ENCODE measurements at places on chromosomes 1 and 21. TPM values are rescaled to one million over a fixed set of nuclear protein-coding genes. Genes with fewer than 3 reads are reported as not detected.

DNA sequence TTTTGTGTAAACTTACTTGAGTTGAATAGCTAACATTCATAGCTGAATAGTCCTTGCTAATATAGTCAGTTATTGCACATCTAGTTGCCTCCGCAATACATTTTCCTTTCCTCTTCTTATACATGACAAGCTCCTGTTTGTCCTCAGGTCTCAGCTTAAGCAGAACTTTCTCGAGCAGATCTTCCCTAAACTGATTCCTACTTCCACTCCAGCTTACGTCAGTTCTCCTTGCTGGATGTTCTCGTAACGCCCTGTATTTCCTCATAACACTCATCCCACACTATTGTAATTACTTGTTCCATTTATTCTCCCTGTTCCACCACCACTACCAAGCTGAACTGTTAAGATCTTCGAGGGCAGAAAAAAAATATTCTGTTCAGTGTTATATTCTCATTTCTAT is 15.1 kb upstream of the OMA1 start:
- no peak for DNase-seq
- H3K36me3 ChIP-seq: no peaks in the 10 kb centered on the region
- H3K27ac ChIP-seq: no peak overlapping the region
- no peaks in the 10 kb centered on the region for H3K4me1 ChIP-seq
- no peak overlapping the region for H3K4me3 ChIP-seq
- no peaks in the 10 kb centered on the region for H3K27me3 ChIP-seq

DNA sequence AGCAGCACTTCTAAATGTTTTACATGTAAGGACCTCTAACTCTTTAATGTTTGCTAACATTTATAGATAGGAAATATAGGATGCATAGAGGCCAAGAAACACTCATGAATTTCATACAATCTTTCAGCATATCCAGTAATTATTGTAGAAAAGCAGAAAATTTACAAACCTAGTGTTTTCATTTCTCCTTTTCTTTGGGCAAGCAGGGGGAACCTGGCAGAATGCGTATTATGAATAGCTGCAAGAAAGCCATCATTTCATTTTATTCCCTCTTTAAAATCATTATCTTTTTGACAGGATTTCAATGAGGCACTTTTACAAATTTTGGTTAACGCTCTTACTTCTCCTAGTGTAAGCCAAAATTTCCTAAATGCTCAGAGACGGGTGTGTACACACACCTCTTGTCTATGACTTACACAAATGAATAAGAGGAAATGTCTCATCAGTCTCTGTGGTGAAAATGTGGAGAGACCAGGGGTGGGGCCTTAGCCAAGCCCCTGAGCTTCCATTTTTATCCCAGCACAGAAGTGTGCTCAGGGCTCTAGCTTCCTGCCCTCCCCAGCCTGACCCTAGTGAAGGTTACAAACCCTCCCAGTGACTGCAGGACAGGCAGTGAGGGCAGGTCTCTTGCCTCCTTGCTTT is 91.6 kb downstream of the LRRC8C start:
- H3K27me3 ChIP-seq: no peaks in the 10 kb centered on the region
- H3K4me1 ChIP-seq: no peaks in the 10 kb centered on the region
- H3K4me3 ChIP-seq: no peak overlapping the region
- no peaks in the 10 kb centered on the region for H3K36me3 ChIP-seq

GRCh38 chr1:232596666-232597303 is 33.1 kb downstream of the SIPA1L2 start:
- H3K4me3 ChIP-seq: no peak overlapping the region
- no peaks in the 10 kb centered on the region for H3K4me1 ChIP-seq
- DNase-seq: no peak
- H3K36me3 ChIP-seq: no peaks in the 10 kb centered on the region

DNA sequence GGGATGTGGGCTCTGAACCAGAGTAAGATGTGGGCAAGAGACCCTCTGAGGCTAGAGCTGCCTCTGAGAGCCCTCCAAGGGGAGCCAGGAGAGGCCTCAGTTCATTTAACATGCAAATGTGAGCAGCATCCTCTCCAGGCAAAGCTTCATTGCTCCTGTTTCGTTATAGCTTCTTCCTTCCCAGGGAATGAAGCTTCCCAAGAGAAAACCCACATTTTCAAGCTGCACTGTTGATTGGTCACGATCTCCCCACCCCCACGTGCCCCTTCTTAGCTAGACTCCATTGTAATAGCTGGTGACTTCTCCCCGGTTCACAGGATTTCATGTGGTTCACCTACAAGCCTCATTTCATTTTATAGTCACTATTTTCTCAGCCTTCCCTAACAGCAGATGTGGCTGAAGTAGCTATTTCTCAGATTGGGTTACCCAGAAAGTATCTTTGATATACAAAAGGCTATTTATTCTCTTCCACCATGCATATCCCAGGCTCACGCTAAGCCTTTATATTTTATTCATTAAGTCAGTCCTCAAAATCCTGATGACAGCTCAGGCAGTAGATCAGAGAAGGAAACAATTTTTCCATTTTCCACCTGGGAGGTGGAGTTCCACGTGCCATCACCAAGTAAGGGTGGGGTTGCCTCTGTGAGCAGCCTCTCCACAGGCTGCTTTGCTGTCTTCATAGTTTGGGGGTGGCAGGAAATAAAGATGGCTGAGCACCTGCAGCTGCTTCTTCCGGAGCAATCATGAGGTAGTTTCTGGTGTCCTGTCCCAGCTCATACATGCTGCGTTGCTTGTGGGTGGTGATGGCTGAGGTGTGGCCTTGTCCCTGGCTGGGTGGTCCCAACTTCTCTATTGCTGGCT is 178.3 kb upstream of the RAB4A start:
- no peak overlapping the region for H3K27ac ChIP-seq
- H3K27me3 ChIP-seq: no peaks in the 10 kb centered on the region
- no peak overlapping the region for H3K4me3 ChIP-seq
- no peaks in the 10 kb centered on the region for H3K36me3 ChIP-seq

GRCh38 chr1:115453666-115454065 is 115.6 kb upstream of the NGF start:
- H3K4me3 ChIP-seq: no peak overlapping the region
- H3K36me3 ChIP-seq: no peaks in the 10 kb centered on the region
- H3K4me1 ChIP-seq: no peaks in the 10 kb centered on the region

- no peaks in the 10 kb centered on the region for H3K4me1 ChIP-seq
- no peak for DNase-seq
- H3K27me3 ChIP-seq: no peaks in the 10 kb centered on the region
- H3K27ac ChIP-seq: peak overlapping the region; percentile 64
- H3K4me3 ChIP-seq: no peak overlapping the region
Observed at GRCh38 chr1:3504822-3505153, 50.3 kb downstream of the ARHGEF16 start.

Gene SH2D1B
- 0.27 TPM for total RNA-seq

DNA sequence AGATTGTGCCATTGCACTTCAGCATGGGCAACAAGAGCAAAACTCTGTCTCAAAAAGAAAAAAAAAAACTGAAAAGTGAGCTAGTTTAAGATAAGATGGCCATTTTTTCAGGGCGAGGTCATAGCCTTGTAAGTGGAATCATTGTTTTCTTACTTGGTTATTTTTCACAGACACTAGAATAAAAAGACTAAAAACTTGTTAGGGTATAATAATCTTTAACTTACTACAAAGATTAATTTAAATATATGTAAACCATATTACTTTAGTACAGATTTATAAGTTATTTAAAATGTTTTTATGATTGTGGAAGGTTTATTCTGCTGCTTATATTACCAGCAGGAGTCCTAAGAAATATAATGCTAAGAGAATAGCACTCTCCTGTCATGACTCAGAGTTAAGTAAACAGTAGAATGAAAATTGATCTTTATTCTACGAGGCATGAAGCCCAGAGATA is 23.5 kb downstream of the ANGPTL1 start:
- no peaks in the 10 kb centered on the region for H3K4me1 ChIP-seq
- H3K36me3 ChIP-seq: no peaks in the 10 kb centered on the region
- H3K27ac ChIP-seq: peak overlapping the region; percentile 33

Gene ANXA9
- 2.3 TPM for total RNA-seq

- peaks cover 15% of the 10 kb centered on the region for H3K4me1 ChIP-seq
- H3K27me3 ChIP-seq: no peaks in the 10 kb centered on the region
- no peaks in the 10 kb centered on the region for H3K36me3 ChIP-seq
- no peak for DNase-seq
- no peak overlapping the region for H3K27ac ChIP-seq
Observed at GRCh38 chr1:37673920-37674319, 18.4 kb upstream of the CDCA8 start.

Gene PERM1
- not detected for total RNA-seq

- no peak for DNase-seq
- no peaks in the 10 kb centered on the region for H3K4me1 ChIP-seq
- H3K36me3 ChIP-seq: no peaks in the 10 kb centered on the region
Observed at GRCh38 chr1:234212764-234213657, 160.2 kb upstream of the COA6 start.

Gene KMO
- total RNA-seq: 8.7 TPM

DNA sequence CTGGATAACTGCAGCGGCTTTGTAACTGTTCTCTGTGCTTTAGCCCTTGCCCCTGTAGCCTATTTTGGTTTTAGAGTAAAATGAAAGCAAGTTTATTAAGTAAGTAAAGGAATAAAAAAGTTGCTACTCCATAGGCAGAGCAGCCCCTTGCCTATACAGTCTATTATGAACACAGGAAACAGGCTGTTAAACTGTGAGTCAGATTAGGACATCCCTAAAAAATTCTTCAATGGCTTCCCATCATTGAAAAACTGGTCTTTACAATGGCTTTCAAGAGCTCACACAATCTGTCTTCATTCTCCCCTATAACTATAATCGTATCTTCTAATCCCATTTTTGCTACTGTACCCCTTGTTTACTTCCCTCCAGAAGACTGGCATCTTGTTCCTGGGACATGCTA is 43.0 kb downstream of the ATG4C start:
- DNase-seq: no peak
- H3K4me1 ChIP-seq: no peaks in the 10 kb centered on the region
- H3K4me3 ChIP-seq: no peak overlapping the region
- H3K36me3 ChIP-seq: no peaks in the 10 kb centered on the region

Measured in uterus (tissue), 4 donors.